ENCODE measurements at places on chromosomes 1 and 21. TPM values are rescaled to one million over a fixed set of nuclear protein-coding genes. Genes with fewer than 3 reads are reported as not detected.

DNA sequence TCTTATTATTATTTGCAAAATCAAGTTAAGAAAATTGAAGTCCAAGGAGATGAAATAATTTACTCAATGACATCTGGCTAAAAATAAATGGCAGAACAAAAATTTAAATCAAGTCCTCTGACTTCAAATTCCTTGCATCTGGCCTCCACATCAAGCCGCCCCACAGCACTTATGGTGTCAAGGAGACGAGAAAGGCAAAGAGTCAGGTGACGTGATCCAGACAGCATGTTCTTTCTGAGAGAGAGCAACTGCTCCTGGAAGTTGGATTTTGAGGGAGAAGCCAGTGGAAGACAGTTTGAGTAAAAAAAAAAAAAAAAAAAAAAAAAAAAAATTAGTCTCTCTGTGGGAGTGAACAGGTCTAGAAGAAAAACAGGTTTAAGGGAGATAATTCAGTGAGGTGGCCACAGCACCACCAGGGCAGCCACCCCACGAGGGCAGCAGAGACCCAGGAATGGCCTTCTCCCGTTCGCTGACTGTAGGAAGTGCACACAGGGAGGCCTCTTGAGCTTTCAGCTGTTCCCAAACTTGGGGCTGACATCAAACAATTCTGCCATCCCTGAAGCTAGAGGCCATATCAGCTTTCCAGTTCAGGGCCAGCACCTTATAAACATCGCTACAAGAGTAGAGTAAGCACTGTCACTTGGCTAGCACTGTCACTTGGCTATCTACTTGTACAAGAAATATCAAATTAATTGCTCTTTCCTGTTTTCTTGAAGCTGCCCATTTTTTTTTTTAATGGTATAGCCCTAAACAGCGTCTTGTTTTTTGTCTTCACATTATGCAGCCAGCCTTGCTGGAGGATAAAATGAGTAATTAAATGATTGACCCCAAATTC lies 7.8 kb downstream of the C1orf162 start:
- H3K27ac ChIP-seq = peak overlapping the region; percentile 43
- no peaks in the 10 kb centered on the region for H3K36me3 ChIP-seq
- H3K4me1 ChIP-seq = peaks cover 77% of the 10 kb centered on the region
- no peaks in the 10 kb centered on the region for H3K27me3 ChIP-seq

- H3K27ac ChIP-seq = no peak overlapping the region
- no peak for DNase-seq
- H3K36me3 ChIP-seq = no peaks in the 10 kb centered on the region
Observed at GRCh38 chr1:81510701-81511100, 290.0 kb upstream of the ADGRL2 start.

The DNASE2B gene
- polyA plus RNA-seq = 0.06 TPM

The CD1B gene
- not detected for polyA plus RNA-seq

The RGS4 gene
- 0.30 TPM for polyA plus RNA-seq

The IPP gene
- polyA plus RNA-seq = 9.1 TPM

The HAO2 gene
- polyA plus RNA-seq = not detected

The S100A3 gene
- 1.6 TPM for polyA plus RNA-seq

The ATP1A2 gene
- polyA plus RNA-seq = 79.3 TPM
